ENCODE measurements at places on chromosomes 3 and 15.

GRCh38 chr3:143551761-143552160 is 296.5 kb downstream of the SLC9A9 start:
- DNase-seq, result no peak

DNA sequence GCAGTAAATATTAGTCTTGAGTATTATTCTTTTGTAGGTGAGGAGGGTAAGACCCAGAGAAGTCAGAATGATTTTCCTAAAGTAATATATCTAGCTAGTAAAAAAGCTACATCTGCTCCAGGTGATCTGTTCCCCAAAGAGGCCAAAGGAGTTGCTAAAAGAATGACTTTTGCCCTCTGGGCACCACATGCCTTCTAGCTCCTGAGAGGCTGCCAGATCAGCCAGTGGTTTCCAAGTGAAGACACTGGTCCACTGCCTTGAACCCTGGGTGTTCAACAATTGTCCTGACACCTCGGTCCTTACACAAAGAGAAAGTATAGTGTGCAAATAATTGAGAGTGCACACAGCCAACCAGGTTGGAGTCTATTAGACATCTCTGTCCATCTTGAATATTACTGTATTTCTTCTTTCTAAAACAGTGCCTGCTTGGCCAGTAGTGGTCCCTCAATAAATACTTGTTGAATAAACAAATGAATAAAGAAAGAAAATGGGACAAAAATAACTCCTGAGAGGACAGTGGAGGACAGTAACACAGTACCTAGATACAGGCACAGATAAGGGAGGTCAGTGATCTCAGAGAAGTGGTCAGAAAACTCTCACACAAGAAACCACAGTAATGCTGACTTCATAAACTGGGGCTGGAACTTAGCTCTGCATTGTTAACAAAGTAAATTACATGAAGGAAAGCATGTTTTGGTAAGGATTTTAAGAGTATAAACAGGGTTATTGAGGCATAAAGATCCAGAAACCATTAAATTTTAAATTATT is 56.6 kb upstream of the CSTA start:
- no peak for DNase-seq

DNA sequence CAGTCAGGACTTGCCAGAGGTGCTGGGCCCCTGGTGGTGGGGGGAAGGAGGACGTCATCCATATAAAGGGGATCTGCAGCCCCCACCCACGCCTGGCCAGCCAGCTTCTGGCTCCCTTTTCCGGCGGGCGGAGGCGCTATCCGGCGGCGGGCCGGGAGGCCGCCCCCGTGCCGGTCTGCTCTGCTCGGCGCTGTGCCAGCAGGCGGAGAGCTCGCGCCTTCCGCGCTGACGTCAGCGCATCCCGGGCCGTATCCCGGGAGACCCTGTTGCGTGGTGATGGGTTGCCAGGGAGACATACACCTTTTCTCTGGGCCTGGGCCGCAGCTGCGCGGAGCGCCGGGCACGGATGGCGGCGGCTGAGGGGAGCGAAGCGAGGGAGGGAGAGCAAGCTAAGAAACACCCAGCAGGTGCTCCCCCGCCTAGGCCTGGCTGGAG is 1.1 kb downstream of the FAM131A start:
- DNase-seq, result no peak

DNA sequence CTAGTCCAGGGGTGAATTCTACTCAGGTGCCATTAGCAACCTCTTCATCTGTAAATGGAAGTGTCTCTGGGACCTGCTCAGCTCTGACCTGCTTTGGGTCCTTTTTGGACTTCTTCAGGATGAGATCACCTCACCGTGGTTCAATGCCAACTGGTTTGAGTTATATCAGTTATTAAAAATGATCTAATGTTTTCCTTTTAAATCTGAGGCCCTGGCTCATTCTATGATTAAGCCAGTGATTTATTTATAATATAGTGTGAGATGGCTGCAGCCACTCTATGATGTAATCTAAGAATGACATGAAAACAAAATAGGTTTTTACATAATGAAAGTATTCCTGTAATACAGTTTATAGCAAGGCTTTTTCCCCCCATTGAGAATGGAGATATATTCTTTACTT is 79.4 kb downstream of the LPP start:
- no peak for DNase-seq

GRCh38 chr15:69034352-69034751 is 19.9 kb downstream of the NOX5 start:
- no peak for DNase-seq

GRCh38 chr3:4284865-4285264 is 18.3 kb upstream of the SETMAR start:
- no peak for DNase-seq

DNA sequence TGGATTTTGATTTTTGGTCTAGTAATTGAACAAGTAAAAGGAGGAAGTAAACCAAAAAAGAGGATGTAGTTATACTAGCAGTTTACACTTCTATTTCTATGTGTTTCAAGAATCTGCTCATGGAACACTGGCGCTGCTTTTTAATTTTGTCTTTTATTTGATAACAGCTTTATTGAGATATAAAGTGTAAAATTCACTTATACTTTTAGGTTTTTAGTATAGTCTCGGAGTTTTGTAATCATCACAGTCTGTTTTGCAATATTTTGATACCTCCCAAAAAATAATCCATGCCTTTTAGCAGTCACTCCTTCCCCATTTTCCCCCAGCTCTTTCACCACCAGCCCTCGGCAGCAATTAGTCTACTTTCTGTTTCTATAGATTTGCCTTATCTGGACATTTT is 18.0 kb downstream of the UBE2E2 start:
- DNase-seq, result no peak

DNA sequence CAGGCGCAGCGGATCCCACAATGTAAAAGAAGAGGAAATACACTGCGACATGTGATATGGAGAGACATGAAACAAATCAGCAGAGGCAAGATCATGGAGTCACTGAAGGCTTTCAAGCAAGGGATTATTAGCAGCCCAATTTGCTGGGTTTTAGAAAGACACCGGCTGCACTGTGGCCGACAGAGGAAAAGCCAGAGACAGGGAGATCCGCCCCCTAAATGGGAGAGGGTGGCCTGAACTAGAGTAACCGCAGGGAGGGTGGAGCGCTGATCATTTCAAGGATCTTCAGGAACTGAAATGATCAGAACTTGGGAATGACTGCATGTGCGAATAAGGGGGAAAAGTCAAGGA is 612 bp upstream of the C15orf40 start:
- DNase-seq, result no peak

DNA sequence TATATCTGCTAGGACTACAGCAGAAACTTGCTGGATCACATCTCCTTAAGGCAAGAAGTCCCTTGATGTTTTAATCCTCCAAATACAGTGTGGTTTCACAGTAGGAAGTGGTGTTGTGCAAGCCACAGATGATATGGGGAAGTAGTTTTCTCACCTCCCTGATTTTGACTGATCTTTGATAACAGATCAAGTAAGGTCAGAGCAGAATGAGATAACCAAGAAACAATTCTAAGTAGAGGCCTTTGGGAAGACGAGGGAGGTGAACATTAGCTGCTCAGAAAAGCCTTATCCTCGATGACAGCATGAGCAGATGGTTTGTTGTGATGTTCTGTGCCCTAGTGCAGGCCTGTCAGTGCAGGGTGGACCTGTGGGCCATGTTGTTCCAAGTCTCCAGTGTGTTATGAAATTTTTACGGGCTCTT is 61.3 kb downstream of the RIOX2 start:
- DNase-seq, result no peak

GRCh38 chr3:106392915-106393314 is 524.1 kb upstream of the CBLB start:
- DNase-seq, result no peak

GRCh38 chr3:110670407-110670806 is 401.2 kb upstream of the NECTIN3 start:
- no peak for DNase-seq

GRCh38 chr3:32865383-32865782 is 47.6 kb downstream of the TRIM71 start:
- DNase-seq, result no peak

GRCh38 chr3:130658678-130659077 is 88.0 kb downstream of the PIK3R4 start:
- no peak for DNase-seq

- DNase-seq, result no peak
Observed at GRCh38 chr3:46116996-46117395, 89.7 kb upstream of the XCR1 start.

GRCh38 chr15:34336231-34336990 is 1.2 kb downstream of the SLC12A6 start:
- no peak for DNase-seq

DNA sequence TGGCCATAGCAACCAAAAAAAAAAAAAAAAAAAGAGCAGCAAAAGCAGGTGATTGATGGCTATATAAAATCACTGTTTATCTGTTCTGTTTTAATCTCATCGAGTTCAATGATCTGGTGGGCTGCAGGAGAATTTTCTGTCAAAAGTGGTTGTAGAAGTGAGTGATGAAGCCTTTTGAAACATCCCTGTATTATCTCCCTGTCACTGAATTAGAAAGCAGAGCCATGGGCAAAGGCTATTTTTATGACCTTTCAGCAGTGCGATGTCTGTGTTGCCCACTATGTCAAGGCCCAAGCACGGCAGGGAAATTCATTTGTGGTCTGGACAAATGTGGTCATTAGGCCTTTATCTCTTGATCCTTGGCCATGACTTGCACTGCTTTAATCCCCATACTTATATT is 59.9 kb downstream of the OTOL1 start:
- no peak for DNase-seq

DNA sequence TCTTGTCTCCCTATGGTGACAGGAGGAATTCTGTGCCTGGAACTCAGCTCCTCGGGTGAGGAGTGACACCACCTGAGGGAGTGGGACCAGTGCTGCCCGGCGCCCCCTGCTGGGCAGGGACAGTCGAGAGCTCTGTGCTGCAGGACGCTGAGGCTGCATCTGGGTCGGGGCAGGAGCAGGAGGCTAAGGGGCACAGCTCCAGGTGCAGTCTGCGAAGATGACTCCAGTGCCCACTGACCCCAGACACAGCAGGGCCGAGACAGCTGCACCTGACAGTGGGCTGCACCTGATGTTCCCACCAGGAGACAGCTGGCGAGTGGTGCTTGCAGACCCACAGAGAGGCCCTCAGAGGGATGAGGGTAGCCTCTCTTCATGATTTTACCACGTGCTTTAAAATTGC is 152.9 kb downstream of the ATP10A start:
- DNase-seq, result peak; percentile 6

- DNase-seq, result no peak
Observed at GRCh38 chr15:80856809-80857377, 77.7 kb downstream of the CEMIP start.

DNA sequence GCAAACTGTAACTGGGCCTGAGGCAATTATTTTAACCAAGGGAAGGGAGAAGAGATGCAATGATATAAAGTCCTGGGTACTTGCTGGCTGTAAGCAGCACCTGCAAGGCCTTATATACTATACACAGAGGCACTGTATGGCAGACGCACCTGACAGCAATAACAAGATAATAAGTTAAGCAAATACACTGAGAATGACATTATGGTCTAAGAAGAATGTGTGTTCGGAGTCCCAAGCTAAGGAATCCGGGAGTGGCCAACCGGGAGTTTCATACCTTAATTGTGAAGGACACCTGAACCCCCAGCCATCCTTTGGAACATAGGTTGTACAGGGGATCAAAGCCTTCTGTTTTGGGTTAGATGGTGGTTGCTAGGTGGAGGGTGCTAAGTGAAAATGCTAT is 13.7 kb downstream of the FAM240A start:
- no peak for DNase-seq

Data from activated T-cell treated with anti-CD3 and anti-CD28 coated beads for 4 hours (primary cell).